ENCODE measurements at places on chromosomes 1 and 21.

DNA sequence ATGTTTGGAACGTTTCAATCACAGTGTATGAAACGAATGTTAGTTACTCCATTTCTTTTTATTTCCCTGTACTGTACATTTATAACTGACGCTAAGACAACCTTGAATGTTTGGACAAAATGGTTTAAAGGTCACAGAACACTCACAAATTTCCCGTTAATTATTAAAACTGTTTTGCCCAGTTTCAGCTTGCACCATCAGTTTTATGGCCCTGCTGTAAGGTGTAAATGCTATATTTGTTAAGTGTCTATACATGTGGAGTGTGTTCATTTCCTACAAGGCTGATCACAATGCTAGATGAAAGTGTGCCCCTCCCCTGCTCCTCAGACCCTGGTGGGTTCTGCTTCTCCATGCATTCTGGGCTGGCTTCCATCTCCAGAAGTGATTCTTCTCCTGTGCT, 57.9 kb upstream of the ETS2 start:
- DNase-seq = no peak

DNA sequence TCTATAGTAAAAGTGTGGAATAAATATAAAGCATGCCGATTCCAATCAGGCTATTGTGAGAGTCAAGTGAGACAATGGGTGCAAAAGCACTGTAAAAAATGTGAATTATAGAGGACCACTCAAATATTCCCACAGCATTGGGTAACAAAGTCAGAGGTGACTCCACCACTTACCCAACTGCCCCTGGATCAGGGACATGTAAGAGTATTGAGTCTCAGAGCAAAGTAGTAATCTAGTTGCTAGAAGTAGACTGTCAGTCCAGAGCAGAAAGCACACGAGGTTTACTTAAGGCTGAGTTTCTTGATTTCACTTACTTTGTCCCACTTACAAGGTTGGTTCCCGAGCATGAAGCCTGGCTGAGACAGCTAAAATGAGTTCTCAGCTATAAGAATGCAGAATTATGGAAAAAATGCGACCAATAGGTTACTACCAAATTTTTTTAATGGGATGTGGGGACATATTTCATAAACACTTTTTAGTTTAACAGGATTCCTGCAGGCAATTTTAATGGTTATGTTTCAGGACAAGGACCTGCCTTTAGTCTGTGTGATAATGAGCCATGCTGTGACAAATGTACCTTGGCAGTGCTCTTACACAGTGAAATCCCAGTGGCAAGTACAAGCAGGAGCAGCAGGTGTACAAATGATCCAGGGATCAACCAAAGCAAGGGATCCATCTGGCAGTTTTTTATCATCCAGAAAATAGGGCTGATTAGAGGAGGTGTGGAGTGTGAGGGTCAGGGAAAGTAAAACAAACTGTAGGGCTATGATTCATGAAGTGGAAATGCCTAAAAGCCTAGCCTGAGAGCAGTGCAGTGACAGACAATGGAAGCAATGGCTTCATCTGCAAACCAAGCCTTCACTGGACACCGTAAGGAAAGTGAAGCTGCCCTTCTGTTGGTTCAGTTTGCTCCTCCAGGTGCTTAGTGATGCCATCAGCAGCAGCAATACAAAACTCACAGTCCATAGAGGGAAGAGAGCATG, 156.2 kb upstream of the SPAG17 start:
- DNase-seq = no peak

GRCh38 chr1:157626099-157626498, 28.2 kb upstream of the FCRL4 start:
- DNase-seq = peak; percentile 2

- peak; percentile 59 for DNase-seq
Measured at GRCh38 chr1:26538480-26539412, 9.2 kb downstream of the RPS6KA1 start.

DNA sequence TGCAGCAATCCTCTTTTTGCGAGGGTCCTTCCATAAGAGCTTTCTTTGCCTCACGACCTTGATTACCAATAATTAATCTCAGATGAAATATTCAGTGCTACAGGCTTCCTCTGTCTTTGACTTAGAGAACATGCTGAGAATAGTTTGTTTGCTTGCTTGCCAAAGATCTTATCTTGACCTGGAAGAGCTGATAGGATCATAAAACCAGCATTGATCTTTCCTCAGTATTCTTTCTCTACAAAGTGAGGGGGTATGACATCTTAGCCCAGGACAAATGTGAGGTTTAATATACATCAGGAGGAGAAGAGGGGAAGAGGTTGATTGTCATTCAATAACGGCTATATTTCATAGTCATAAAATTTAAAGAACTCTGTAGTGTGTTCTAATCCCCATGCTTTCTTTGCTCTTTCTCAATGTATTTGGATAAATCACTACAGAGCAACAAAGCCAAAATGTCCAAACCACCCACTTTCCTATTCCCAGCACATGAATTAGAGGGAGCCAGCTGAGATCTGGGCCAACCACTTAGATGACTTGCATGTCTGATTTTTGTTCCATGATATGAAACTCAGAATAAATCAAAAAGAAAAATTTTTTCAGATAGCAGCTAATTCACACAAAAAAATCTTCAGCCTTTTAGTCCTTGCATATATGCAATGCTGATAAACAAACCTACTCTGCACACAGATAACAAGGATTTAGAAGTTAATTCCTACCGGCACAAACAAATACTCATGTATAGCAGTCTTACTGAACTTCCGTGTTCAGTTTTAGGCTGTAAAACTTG, 50.5 kb upstream of the IPO9 start:
- DNase-seq = no peak

DNA sequence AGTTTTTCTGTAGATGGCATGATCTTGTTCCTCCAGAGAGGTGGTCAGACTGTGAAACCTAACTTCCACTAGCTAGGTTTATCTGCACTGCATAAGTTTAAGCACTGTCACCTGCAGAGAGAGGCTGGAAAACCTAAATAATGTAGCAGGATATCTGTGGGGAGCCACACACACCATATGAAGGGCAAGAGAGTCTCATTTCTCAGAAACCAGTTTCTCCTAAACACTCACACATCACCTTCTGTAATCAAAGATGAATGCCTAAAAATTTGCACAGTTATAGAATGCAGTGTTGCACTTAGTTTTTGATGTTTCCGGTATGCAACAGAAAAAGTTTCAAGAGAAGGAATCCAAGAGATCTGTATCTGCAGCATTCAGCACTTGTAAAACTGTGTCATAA, 654.6 kb downstream of the ADGRL2 start:
- DNase-seq = no peak

GRCh38 chr21:36565540-36565939, 85.6 kb upstream of the CLDN14 start:
- DNase-seq = no peak

- no peak for DNase-seq
Measured at GRCh38 chr1:247096544-247096943, 7.6 kb downstream of the ZNF669 start.

DNA sequence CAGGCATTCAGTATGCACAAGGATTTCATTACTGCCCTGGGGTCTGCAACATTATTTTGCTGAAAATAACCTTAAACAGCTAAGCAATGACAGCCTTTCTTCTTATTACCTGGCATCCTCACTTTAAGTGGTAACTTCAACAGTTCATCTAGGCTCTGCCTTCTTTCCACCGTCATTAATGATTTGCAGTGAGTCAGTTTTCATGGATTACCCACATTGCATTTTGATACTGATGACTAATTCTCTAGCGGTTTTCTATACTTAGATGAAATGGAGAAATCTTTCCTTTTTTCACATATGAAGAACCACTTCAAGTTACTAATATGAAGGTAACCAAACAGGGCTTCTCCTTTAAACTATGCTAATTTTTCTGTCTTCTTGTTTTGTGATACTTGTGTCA, 226.9 kb upstream of the TMPRSS15 start:
- DNase-seq = no peak

DNA sequence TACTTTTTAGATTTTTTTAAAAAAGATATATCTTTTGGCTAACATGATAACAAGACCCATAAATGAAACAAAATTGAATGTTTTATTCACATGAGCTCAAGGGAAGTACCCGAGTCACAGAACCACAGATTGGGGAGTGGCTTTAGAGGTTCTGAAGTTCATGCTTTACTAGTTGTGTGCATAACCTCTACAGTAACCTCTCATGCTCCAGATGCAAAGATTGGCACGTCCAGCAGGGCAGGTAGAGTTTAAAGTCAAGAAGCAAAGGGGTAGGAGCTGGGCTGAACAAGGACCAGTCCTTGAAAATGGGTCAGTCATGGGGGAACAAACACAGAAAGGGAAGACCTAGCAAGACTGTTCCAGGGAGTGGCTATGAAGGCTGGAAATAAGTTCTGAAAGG, 109.6 kb downstream of the RNF220 start:
- no peak for DNase-seq

DNA sequence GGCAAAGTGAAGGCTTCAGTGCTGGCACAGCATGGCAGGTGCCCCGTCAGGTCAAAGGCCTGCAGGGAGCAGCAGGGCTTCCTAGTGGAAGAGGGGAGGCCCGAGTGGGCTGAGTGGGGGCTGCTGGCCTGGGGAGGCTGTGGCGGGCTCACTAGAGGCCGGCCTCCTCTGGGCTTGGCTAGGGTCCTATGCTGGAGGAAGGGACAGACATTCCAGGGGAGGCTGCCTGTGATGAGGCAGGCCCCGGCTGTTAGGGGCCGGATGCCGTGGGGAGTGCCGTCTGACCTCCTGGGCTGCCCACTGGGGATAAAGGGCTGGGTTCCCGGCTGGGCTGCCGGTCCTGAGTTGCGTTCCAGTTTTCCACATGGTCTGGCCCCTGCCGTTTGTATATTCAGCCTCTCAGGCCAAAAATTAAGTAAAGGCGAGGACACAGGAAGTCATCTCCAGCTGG, 21.1 kb downstream of the PRXL2B start:
- no peak for DNase-seq

DNA sequence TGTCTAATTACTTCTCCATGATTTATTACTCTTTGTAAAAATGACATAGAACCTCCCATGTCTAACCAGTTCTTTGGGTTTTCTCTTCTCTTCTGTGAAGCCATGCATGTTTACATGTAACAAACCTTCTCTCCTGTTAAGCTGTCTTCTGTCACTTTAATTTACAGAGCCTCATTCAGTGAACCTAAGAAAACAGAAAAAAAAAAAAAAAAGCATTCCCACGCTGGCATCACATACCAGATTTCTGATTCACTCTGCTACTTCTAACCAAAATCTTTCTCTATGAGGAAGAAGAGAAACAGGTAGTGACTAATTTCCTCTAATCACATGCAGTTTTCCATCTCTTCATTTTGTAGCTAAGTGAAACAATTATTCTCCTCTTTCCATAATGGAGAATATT, 141.4 kb upstream of the CXADR start:
- no peak for DNase-seq

- DNase-seq = no peak
Measured at GRCh38 chr1:40758578-40759343, 24.8 kb upstream of the KCNQ4 start.

- DNase-seq = no peak
Measured at GRCh38 chr1:153362187-153362775, 4.6 kb downstream of the S100A9 start.

DNA sequence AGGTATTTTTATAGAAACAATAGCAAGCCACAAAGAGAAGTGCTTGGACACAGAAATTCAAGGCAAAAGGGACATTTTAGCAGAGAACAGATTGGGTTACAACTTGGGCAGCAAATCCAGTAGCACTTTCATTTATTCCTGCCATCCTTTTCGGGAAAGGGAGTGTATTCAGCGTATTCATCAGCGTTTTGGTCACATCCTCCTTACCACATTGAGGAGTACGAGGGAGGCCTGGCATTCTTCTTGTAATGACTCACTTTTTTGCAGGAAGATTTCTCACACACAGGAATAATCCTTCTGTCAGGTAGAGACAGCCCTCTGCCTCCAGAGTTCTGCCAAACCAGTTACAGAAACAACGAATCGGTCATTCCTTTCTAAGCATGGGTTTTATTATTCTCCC, 18.1 kb upstream of the FAM78B start:
- no peak for DNase-seq

GRCh38 chr1:157277913-157278312, 139.7 kb upstream of the ETV3 start:
- no peak for DNase-seq

GRCh38 chr1:113269168-113269963, 120.9 kb upstream of the MAGI3 start:
- DNase-seq = no peak

GRCh38 chr1:19410393-19410792, 74.9 kb downstream of the CAPZB start:
- no peak for DNase-seq

DNA sequence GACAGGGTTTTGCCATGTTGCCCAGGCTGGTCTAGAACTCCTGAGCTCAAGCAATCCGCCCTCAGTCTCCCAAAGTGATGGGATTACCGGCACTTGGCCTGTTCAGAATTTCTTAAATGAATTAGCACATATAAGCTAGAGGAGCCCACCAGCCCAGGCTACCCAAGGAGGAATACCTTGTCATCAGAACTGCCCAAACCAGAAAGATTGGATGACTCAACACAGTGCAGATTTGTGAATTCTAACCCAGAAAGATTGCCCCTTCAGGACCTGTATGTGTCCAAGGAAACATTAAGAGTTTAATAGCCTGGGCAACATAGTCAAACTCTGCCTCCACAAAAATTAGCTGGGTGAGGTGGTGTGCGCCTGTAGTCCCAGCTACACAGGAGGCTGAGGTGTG, 14.0 kb upstream of the LIN9 start:
- no peak for DNase-seq

DNA sequence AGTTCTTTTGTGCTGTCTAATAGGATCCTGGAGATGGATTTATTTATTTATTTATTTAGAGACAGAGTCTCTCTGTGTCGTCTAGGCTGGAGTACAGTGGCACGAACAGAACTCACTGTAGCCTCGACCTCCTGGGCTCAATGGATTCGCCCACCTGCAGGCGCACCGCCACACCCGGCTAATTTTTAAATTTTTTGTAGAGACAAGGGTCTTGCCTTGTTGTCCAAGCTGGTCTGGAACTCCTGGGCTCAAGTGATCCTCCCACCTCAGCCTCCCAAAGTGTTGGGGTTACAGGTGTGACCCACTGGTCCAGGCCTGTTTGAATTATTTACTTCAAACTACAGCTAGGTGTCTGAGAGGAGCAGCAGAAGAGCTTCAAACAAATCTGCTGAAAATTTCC, 9.6 kb upstream of the SPEN start:
- no peak for DNase-seq

GRCh38 chr1:60942896-60943638, 139.3 kb upstream of the NFIA start:
- no peak for DNase-seq

Measured in CD4-positive, alpha-beta T cell treated with Interleukin-21 for 1 hour (primary cell).